ENCODE measurements at places on chromosomes 2 and 18.

GRCh38 chr2:173051463-173052215, 24.0 kb upstream of the MAP3K20 start:
- no peak for DNase-seq

DNA sequence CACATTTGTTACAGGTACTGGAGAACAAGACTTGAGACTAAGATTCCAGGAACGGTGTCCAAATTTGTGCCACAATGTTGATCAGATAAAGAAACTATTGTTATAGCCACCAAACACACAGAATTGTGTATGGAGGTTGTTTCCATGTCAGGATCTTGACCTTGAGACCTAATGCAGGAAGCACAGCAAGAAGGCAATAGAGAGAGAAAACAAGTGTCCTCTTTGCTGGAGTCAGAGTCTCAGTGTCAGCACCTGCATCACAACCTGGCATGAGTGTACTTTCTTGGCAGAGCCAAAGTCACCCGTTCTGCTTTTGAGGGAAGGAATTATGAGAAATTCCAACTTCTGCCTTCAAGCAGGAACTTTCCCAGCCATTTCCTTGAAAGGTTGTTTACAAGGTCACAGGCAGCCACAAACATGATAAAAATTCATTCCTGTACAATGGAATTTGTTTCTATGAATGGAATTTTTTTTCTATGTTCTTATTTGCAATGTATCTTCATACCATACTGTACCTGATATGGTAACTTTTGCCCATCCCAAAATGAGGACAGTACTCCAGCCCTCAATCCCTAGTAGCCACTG, 118.4 kb downstream of the PKP4 start:
- no peak for DNase-seq

GRCh38 chr18:63307551-63308200, 11.9 kb downstream of the BCL2 start:
- no peak for DNase-seq

- DNase-seq, result no peak
Measured at GRCh38 chr2:238761868-238762267, 86.0 kb upstream of the TWIST2 start.

- DNase-seq, result no peak
Measured at GRCh38 chr2:178418426-178418825, 32.5 kb downstream of the PRKRA start.

GRCh38 chr2:70330476-70330875, 28.6 kb upstream of the FAM136A start:
- DNase-seq, result no peak

- no peak for DNase-seq
Measured at GRCh38 chr2:241458687-241459086, 49.7 kb downstream of the STK25 start.

DNA sequence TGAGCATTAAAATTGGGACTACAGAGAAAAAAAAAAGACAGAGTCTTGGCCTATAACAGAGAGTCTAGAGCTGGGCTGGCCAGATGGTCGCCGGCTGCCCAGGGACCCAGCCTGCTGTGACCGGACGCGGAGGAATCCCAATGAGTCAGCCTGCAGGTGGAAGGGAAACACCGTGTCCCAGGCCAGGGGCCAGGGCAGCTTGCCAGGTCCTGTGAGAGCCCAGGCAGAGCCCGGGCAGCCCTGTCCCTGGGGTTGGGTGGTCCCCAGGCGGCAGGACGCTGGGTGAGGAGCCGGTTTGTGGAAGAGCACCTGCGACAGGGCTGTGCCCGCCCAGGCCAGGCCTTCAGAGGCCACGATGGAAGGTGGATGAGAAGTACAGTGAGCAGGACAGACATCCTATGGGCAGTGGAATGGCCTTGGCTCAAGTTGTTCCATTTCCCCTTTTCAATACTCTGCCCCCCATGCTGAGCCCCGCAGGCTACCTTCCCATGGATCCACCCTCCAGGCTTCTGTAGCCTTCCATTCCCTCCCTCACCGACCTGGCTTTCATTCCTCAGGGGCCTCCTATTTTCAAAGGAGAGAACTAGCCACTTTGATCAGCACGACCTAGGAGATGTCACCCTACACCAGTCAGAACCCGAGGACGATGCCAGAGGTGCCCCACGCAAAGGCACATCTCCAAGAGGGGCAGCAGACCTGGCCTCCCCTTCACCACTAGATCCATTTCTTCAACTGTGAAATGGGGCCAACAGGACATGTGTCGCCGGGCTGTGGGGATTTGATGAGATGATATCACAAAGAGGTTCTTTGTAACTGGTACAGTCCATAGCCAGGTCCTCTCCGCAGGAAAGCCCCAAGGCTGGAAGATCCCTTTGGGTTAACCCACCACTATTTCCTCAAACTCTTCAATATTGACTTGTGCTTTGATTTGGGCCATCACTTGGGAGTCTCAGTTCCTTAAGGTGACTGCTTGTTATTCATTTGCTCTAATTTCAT, 87.5 kb downstream of the POLR1A start:
- DNase-seq, result no peak

DNA sequence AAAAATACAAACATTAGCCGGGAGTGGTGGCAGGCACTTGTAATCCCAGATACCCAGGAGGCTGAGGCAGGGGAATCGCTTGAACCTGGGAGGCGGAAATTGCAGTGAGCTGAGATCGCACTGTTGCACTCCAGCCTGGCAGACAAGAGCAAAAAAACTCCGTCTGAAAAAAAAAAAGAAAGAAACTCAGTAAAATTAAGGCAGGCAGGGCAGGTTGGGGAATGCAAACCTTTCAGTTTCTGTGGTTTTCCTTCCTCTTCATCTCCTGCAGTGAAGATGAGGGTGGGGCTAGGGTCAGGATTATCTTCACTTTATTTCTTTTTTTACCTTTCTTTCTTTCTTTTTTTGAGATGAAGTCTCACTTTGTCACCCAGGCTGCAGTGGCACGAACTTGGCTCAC, 43.2 kb upstream of the PSME4 start:
- DNase-seq, result no peak

- no peak for DNase-seq
Measured at GRCh38 chr2:28613633-28614501, 118.0 kb downstream of the PLB1 start.

GRCh38 chr18:74522635-74523548, 11.4 kb upstream of the CNDP1 start:
- DNase-seq, result no peak

- no peak for DNase-seq
Measured at GRCh38 chr2:1750933-1751766, 6.8 kb upstream of the PXDN start.

DNA sequence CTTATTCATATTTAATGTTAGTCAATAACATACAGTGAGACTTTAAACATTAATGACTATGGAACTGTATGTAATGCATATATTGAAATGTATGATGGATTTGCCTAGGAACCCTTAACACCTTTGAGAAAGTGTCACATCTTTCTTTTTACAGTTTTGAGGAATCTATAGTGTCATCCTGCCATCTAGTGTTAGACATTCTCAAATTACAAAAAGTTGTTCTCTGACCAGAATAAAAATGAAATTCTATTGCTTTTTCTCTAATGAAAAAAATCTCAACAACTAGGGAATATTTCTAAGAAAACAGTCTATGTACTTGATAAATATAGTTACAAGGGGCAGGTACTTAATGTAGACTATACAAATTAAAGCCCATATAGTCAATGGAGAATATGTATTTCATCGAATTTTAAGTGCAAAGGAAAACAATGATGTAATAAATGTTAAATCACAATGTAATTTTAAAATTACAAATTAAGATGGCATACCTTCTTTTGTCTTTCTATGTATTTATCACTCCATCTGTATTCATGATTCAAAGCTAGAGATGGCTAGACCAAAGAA, 5.1 kb upstream of the CALCRL start:
- DNase-seq, result no peak

DNA sequence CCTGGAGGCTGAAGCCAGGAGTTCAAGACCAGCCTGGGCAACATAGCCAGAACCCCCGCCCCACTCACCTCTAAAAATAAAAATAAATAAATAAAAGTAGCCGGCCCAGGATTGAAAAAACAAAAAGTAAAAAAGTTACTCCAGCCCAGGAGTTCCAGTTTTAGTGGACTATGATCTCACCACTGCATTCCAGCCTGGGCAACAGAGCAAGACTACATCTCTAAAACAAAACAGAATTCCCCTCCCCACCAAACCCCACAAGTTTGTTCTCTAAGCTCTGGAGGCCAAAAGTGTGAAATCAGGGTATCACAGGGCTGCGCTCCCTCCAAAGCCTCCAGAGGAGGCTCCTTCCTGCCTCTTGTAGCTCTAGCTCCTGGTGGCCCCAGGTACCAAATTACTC, 1.7 kb downstream of the D2HGDH start:
- no peak for DNase-seq

- no peak for DNase-seq
Measured at GRCh38 chr2:237672731-237673129, 45.3 kb downstream of the LRRFIP1 start.

- DNase-seq, result no peak
Measured at GRCh38 chr2:20212871-20213503, 11.9 kb downstream of the SDC1 start.

- DNase-seq, result no peak
Measured at GRCh38 chr2:228681426-228681825, 499.9 kb upstream of the SPHKAP start.

GRCh38 chr18:26745288-26746181, 120.0 kb downstream of the AQP4 start:
- DNase-seq, result no peak

GRCh38 chr2:227932403-227932802, 61.0 kb downstream of the DAW1 start:
- DNase-seq, result no peak

All from D721Med (cell line).